ENCODE measurements at places on chromosomes 16 and 17. TPM values are rescaled to one million over a fixed set of nuclear protein-coding genes. Genes with fewer than 3 reads are reported as not detected.

ACSM2A gene
- 60.4 TPM for polyA plus RNA-seq

CLDN9 gene
- polyA plus RNA-seq, result 3.7 TPM

ABCA3 gene
- 5.2 TPM for polyA plus RNA-seq

GRAPL gene
- 3.9 TPM for polyA plus RNA-seq

P3H4 gene
- 47.0 TPM for polyA plus RNA-seq

SETD1A gene
- 19.2 TPM for polyA plus RNA-seq

CDRT15 gene
- not detected for polyA plus RNA-seq

GDPD1 gene
- 10.2 TPM for polyA plus RNA-seq

GSPT1 gene
- 117 TPM for polyA plus RNA-seq

DNA sequence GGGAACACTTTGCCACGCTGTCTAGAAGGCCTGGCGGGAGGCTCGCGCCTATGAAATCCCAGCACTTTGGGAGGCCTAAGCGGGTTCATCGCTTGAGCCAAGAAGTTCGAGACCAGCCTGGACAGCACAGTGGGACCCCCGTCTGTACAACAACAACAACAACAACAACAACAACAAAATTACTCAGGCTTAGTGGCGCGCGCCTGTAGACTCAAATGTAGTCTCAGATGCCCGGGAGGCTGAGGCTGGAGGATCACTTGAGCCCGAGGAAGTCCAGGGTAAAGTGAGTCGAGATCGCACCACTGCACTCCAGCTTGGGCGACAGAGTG is 297 bp upstream of the SLFN13 start:
- DNase-seq, result no peak

DNA sequence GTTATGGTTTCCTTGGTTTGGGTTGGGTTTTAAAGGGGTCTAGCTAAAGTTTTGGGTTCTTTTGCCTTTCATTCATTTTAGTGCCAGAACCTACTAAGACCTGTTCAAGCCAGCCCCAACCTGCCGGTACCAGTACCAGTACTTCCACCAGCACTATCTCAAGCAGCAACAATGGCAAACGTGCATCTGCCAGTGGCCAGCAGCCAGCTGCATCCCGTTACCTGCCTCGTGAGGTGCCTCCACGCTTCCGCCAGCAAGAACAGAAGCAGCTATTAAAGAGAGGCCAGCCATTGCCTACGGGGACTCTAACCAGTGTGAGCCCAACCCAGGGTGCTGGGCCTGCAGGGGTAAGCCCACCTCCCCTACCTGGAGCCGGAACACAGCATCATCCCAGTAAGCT is 72.9 kb downstream of the TNRC6C start:
- DNase-seq, result no peak

GRCh38 chr16:57016831-57017230 is 27.5 kb downstream of the NLRC5 start:
- no peak for DNase-seq

- DNase-seq, result no peak
These were observed 215.9 kb upstream of the TNRC6C start for GRCh38 chr17:77742579-77742978.

DNA sequence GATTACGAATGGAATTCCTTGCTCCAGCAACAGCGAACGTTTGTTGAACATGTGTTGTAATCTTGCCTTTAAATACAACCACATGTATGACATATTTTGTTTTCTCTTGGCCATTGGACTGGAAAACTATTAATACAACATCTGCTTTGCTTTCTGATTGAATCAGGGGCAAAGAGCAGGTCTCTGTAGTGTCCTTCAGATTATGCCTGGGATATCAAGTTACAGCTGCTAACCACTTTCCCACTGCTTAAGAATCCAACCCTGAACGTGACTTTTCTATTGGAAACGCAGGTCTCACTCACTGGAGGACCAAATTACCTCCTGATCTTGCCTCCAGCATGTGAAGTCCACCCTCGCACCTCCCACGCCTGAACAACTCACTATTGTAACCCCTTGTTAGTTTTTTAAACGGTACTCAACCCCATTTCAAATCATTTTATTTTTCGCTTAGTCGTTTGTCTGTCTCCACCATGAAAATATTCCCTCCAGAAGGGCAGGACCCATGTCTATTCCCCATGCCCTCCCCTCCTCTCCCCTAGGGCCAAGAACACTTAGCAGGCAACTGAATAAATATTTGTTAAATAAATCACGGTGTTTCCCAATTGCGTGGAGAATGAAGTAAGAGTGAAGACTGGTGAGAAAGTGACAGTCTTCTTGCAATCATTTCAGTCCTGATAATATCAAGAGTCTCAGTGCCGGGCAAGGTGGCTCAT is 57.4 kb upstream of the MRTFB start:
- peak; percentile 71 for DNase-seq

DNA sequence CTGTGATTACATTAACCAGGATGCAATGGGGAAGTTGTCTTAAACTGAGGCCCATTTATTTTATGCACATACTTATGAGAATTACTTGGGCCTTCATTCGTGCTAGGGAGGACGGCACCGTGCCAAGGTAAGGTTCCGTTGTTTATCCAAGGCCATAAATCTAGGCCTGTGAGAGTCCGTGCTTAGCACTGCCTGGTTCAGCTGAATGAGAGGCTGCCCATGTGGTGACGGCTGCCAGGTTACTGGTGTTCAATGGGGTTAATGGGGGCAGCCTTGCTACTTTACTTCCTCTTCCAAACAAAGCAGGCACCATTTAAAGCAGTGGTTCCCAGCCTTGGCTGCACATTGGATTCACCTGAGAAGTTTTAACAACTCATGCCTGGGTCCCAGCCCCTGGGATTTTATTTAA is 135.1 kb upstream of the NOL11 start:
- no peak for DNase-seq

- DNase-seq, result no peak
These were observed 97.4 kb upstream of the CIBAR2 start for GRCh38 chr16:85209526-85210121.

GRCh38 chr16:70255574-70255973 is 3.8 kb upstream of the EXOSC6 start:
- DNase-seq, result no peak

GRCh38 chr16:88662222-88662842 is 559 bp downstream of the MVD start:
- DNase-seq, result no peak

DNA sequence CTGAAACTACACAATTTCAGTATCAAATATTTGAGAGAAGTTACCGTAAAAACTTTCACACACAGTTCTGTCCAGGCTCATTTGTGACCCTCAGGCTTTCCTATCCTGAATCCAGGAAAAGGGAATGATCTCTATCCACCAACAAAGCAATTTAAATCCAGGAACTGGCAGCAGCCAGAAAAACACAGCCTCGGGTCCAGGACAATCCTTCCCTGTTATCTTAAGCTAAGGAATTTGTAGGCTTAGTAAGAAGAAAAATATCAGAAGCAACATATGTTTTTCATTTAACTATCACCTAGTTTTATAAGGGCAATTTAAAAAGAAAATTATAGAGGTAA is 47.1 kb downstream of the TEX2 start:
- no peak for DNase-seq

DNA sequence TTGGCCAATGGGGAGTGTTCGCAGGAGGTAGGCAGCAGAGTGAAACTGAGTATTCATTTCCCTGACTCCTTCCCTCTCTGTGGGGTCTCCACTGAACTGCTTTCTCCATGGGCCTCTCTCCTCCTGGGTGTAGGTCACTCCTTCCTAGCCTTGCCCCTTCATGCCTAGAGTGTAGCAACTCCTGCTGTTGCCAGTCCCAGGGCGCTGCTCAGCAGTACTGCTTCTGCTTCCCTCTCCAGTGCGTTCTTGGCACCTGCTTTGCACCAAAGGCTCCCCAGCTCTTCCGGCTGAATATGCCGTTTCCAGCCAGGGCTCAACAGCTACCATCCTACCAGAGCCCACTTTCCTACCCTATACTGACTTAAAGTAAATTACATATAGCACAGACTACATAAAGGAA is 92.2 kb downstream of the MAF start:
- DNase-seq, result no peak

GRCh38 chr16:3830625-3831254 is 49.8 kb downstream of the CREBBP start:
- no peak for DNase-seq

- no peak for DNase-seq
These were observed 34.1 kb upstream of the WWOX start for GRCh38 chr16:78065319-78065718.

DNA sequence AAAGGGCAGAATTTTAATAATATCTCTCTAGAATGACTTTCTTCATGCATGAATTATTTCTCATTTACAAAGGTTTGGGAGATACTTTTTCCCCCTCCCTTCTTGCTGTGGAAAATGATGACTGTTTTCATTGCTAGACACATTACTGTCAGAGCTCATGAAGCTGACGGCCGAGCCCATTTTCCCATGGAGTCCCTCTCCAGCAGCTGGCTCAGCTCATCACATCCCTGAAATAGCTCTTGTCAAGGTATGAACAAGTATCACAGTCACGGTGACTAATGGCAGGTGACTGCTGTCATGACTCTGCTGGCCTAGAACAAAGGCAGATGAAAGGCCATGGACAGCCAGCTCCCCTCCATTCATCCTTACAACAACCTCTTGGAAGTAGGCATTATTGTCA is 208.1 kb downstream of the ABCC12 start:
- DNase-seq, result no peak

DNA sequence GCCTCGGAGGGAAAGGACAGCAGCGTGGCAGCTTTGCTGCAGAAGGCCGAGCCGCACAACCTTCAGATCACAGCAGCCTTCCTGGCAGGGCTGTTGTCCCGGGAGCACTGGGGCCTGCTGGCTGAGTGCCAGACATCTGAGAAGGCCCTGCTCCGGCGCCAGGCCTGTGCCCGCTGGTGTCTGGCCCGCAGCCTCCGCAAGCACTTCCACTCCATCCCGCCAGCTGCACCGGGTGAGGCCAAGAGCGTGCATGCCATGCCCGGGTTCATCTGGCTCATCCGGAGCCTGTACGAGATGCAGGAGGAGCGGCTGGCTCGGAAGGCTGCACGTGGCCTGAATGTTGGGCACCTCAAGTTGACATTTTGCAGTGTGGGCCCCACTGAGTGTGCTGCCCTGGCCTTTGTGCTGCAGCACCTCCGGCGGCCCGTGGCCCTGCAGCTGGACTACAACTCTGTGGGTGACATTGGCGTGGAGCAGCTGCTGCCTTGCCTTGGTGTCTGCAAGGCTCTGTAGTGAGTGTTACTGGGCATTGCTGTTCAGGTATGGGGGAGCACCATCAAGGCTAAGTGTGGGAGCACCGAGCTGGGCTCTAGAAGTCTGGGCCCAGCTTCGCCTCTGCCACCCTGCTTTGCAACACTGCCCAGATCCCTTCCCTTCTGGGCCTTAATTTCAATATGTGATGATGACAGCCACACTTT is 18.6 kb downstream of the NOD2 start:
- DNase-seq, result no peak

GRCh38 chr17:58327363-58328194 is 1.0 kb downstream of the TSPOAP1 start:
- DNase-seq, result no peak

DNA sequence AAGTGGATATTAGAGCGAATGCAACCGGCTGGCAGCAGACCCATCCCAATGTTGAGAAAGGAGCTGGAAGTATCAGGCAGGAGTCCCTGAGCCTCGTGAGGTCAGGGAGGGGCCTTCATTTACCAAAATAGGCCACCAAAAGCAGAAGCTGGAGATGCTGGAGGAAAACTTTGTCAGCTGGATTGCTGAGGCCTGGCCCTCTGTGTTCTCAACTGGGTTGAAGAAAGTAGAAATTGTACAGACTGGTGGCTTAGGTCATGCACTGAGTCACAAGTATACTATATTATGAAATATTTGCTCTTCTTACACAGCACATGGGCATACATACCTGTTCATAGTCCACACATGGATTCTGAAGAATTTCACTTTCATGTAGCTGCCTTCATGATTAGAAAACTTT is 23.2 kb upstream of the TEKT3 start:
- no peak for DNase-seq

GRCh38 chr17:34683390-34683789 is 104.0 kb downstream of the TMEM132E start:
- DNase-seq, result no peak

GRCh38 chr16:68298907-68299561 is 11.7 kb downstream of the SLC7A6OS start:
- no peak for DNase-seq

GRCh38 chr16:79644971-79645667 is 44.6 kb upstream of the MAF start:
- DNase-seq, result no peak

- no peak for DNase-seq
These were observed 9.5 kb upstream of the ITGA2B start for GRCh38 chr17:44398692-44399691.

GRCh38 chr16:1997494-1998359 is 8.0 kb downstream of the SYNGR3 start:
- no peak for DNase-seq

DNA sequence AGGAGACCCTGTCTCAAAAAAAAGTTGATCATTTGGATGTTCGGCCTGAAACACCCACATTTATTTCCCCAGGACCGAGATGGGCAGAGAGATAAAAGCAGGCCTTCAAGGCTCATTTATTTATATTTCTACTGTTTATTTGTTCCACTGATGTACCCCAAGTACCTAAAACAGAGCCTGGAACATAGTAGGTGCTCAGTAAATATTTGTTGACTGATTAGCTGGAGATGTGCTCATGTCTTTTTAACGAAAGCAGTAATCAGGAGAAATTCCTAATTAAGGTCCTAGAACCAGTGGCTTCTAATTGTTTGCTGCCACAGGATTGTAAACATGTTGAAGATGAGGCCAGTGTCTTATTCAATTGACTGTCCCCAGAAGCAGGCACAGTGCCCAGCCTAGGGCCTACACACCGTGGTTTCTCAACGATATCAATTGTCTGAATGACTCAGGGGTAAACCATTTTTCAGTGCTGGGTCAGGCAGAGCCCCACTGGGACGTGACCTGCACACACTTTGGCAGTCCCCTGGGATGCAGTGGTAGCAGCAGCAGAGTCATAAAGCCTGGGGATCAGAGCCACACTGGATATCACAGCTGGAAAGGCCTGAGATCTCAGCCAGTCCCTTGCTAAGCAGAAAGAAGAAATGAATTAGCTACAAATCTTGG is 34.8 kb downstream of the SOST start:
- DNase-seq, result no peak

DNA sequence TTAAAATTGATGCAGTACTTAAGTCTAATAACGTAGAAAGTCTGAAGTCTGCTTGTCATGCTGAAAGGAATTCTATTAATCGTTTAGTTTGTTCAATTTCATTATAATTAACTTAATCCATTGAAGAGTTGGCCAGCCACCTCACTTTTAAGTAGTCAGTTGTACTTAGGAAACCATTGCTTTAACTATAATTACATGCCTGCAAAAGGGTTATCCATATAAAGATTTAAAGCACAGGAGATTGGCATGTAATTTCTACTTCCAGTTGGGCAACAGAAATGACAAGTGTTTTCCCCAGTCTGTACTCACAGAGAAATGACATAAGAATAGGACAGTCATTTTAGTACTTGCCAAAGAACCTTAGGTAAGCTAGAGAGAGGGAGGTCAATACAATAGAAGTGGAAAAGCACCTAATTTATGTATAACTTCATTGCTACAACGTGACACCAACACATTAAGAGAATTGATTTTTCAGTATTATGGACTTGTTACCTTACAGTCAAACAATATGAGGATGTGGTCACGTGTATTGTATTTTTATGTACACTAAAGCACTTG is 3.7 kb upstream of the USP32 start:
- no peak for DNase-seq

- DNase-seq, result no peak
These were observed 76.9 kb upstream of the PSMD7 start for GRCh38 chr16:74219706-74220105.

- no peak for DNase-seq
These were observed 59.9 kb downstream of the LGALS9 start for GRCh38 chr17:27690882-27691281.

- DNase-seq, result no peak
These were observed 832.3 kb upstream of the GOT2 start for GRCh38 chr16:59566446-59566845.
